CD4-positive, alpha-beta memory T cell (primary cell): ENCODE measurements at places on chromosomes 2 and 18.

DNA sequence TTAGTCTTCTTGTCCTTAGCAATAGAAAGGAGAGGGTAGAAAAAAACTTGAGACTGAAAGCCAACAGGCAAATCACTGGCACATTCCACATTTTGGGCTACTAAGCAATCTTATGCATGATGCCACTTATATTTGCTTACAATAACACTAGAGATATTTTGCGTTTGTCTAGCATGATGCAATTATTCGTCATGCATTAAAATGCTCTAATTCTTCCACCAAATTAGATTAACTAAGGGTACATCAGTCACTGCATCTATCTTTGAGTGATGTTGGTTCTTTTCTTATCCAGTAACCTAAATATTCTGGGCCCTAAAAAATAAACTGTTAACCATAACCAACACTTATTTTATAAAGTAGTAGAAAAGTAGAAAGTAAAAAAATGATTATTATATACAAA is 1311.7 kb upstream of the CDH2 start:
- DNase-seq, result no peak

DNA sequence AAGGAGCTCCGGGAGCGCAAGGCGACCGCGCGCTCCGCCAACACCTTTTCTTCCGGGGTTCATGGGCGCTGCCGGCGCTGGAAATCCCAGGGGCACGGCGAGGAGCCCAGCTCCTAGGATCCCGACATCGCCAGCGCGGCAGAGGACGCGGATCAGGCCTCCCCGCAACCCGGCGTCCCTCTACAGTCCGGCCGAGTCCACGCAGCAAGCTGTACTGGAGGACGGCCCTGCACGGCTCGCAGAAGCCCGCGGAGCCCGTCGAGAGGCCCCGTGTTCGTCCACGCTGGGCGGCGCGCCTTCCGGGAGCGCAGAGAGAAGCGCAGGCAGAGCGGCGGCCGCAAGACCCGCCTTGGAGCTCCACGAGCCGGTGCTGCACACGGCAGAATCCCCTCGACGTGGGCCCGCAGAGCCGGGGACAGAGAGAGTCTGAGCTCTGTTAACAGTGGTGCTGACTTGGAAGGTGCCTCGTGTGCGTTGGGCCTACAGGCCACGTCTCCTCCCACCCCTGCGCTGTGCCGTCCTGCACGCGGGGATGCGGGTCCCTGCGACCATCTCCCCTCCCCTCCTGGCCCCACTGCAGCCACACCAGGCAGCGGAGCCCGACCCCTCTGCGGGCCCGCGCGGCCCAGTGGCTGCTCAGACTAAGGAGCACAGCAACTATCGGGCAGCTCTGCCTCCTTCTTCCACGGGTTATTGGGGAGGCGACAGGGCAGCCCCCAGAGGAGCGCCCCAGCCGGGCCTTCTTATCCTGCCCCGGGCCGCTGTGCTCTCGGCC is 28.1 kb upstream of the PTPN2 start:
- DNase-seq, result no peak

DNA sequence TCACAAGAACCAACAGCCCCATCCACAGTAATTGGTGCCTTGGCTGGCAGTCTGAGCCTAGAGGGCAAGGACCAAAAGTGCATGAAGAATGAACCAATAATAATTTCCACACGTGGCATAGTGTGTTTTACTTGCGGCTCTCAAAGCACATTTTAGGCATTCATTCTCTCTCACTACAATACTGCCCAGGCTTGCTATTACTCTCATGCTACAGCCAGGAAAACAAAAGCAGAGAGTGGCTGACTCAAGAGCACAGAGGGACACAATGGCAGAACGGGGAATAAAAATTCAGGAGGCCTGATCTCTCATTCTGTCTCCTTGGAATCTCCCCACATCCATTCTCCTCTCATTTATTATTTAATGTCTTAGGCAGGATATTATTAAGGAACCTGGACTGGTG is 57.0 kb upstream of the NOL4 start:
- DNase-seq, result no peak

DNA sequence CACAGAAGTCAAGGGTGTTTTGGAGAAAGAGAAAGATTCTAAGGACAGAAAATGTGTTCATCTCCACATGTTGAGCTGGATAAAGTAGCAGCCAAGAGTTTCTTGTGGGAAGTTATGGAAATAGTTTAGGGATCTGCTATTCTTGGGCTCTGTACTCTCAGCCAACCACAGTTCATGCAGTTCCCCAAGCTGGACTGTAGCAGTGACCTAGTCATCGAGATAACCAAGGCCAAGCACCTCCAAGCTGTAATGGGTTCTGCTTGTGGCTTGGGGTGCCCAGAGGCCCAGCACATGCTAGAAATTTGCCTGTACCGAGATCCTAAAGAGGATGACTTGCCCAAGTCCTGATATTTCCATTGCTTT is 91.9 kb upstream of the RASGRP3 start:
- no peak for DNase-seq

DNA sequence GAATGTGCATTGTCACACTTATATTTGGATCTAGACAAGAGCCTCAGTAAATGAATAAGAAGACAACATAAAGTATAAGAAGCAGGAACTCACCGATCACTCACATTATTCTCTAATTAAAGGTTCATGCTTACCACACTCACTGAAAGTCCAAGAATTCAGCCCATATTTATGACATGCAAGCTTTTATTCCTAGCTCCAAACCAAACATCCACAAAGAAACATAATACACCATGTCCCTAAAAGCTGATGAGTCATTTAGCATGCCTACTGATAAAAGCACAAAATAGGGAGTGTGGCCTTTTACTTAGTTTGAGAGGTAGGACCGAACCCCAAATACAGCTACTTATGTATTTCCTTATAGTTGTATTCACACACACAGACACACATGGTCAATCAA is 1094.6 kb upstream of the CDH2 start:
- DNase-seq, result no peak

- DNase-seq, result no peak
These were observed 33.3 kb downstream of the DOCK10 start for GRCh38 chr2:225008935-225009334.

- no peak for DNase-seq
These were observed 112.5 kb downstream of the PIK3C3 start for GRCh38 chr18:42067518-42067917.

DNA sequence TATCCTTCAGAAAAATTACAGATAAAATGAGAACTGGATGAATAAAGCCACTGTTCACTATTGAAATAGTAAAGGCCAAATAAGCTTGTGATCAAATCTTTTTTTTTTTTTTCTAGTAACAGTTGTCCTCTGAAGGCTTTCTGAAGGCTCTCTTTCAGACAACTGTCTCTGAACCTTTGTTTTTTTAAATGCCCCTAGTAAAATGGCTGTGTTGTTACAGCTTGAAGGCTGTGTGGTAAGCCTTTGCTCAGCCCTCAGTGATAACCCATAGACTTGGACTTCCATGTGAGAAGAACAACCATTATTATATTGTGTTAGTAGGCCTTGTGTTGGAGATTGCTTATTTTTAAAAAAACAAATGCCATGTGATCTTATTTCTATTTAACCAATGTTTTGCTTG is 17.6 kb downstream of the FMNL2 start:
- DNase-seq, result no peak

- no peak for DNase-seq
These were observed 67.4 kb upstream of the BCL2L11 start for GRCh38 chr2:111053266-111053665.

GRCh38 chr18:60649107-60649506 is 276.5 kb upstream of the MC4R start:
- DNase-seq, result no peak

- no peak for DNase-seq
These were observed 18.0 kb downstream of the PAX3 start for GRCh38 chr2:222280795-222281194.

- DNase-seq, result no peak
These were observed 2.3 kb downstream of the MSL3B start for GRCh38 chr2:233865838-233866237.

DNA sequence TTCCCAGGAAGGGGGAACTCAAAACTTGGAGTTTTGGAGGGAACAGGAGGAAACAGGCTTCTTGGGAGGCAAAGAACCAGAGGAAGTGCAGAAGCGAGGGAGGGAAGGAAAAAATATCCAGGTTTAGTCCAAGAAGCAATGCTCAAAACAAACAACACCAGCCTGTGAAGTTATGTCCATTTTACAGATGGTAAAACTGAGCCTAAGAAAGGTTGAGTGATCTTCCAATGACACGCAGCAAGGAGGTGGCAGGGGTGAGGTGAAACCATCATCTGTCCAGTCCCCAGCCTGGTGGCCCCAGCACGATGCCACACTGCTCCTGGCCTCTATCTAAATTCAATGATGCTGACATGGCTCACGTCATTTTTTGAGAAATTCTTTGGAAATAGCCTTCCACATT is 10.8 kb downstream of the DNMT3A start:
- DNase-seq, result no peak

DNA sequence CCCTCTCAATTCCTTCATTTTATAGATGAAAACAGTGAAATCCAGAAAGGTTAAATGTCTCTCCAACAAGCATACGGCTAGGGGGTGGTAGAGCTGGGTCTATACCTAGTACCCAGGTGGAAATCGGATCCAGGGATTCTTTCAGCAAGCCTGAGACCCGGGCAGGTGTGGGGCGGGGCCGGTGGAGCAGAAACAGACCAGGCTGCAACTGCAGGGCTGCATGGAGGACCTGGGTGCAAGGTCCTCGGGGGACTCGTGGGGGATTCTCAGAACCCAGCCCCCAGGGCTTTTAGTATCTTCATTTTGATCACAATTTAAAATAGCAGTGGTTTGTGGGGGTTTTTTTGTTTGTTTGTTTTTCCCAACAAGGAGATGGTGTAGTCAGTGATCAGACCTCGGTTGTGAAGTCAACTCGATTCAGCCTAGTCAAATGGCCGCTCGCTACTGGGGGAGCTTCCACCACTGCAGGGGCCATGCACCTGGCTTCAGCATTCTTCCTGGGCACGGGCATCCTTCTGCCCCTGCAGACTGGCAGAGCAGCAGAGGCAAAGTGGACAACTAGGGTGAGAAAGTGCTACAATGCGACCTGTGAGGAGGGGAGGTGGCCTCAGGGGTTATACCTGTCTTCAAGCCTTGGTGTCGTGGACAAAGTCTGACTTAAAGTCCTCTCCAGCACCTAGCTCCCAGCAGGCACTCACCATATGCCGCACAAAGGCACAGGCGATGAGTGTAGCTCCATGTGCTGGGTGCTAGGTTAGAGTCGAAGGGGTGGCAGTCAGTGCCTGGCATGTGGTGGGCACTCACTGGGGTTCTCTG is 46.3 kb downstream of the GORASP2 start:
- no peak for DNase-seq

DNA sequence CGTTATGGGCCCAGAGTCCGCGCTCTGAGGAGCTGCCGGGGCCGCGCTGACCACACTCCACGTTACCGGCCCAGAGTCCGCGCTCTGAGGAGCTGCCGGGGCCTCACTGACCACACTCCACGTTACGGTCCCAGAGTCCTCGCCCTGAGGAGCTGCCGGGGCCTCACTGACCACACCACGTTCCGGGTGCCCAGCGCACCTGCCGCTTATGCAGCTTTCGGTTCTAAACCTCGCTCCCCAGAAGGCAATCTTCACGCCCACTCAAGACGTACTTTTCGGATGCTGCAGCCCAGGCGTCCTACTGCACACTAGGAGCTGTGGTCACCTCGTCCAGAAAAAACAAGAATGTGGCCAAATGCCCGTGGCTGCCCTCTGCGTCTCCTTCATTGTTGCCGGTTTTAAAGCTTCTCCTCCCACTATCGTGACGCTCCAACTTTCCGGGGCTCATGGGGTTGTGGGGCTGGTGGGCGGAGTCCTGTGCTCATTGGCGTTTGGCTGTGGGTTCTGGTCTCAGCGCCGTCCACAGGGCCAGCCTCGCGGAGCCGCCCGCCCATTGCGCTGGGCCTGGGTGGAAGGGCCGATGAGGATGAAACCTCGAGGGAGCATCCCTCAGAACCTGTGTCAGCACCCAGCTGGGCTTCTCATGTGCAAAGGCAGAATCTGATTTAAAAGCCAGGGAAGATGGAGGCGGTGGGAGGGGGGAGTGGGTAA is 11.9 kb downstream of the KCNG2 start:
- DNase-seq, result no peak

DNA sequence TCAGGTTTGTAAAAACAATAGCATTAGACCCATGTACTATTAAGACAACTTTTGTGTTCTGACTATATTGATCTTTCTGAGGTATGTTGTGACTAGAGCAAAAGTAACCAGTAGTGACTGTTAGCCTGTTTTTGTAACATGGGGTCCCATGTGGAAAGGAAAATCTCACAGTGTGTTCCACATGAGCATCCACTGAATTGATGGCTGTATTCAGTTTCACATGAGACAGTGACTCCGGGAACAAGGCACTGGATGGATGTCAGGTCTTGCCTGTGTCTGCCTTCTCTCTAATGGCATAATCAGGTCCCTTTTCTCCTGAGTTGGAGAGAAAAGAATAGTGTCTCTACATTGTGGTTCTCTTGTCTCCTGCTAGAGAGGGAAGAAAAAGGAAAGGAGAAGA is 27.5 kb downstream of the TMEM178A start:
- DNase-seq, result no peak

GRCh38 chr2:130726614-130727180 is 2.2 kb upstream of the GPR148 start:
- DNase-seq, result no peak

DNA sequence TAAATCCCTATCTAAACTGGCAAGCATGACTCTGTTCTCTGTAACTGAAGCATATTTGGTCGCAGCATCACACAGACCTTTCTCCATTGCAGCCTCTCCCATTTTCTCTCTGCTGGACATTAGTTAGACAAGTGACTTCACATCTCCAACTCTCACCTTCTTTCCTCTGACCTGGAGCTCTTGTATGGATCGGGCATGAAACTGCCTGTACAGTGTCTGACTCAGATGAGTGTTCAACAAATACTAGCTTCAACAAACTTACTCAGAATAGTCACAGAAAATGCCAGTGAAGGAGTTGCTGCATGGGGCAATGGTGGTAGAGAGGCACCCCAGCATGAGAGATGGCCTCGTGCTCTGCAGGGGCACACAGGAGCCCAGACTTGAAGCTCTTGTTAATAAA is 104.7 kb upstream of the COPS8 start:
- DNase-seq, result no peak

DNA sequence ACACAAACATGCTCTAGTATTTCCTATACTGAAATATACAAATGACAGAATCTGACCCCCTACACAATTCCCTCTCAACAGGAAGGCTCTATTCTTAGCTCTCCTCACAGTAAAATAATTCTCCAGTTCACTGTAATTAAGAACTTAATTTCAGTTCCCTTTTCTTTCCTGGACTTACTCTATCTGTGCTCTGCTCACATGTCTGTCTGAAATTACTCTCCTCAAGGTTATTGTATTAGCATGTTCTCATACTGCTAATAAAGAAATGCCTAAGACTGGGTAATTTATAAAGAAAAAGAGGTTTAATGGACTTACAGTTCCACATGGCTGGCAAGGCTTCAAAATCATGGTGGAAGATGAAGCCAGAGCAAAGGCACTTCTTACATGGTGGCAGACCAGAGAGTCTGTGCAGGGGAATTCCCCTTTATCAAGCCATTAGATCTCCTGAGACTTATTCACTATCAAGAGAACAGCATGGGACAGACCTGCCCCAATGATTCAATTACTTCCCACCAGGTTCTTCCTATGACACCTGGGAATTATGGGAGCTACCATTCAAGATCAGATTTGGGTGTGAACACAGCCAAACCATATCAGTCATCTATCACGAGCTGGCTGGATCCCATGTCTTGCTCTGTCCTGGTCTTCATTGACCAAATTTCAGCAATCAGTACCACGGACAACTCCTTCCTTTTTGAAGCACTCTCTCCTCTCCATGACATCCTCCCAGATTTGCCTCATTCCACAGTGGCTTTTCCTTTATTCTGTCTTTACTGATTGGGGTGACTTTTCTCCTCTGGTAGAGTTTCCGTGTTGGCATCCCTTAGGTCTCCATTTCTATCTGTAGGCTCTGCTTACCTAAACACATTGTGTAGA is 110.9 kb downstream of the GALR1 start:
- DNase-seq, result no peak
